Posterior cingulate gyrus (tissue), 11 donors: ENCODE measurements at places on chromosomes 1 and 21.

DNA sequence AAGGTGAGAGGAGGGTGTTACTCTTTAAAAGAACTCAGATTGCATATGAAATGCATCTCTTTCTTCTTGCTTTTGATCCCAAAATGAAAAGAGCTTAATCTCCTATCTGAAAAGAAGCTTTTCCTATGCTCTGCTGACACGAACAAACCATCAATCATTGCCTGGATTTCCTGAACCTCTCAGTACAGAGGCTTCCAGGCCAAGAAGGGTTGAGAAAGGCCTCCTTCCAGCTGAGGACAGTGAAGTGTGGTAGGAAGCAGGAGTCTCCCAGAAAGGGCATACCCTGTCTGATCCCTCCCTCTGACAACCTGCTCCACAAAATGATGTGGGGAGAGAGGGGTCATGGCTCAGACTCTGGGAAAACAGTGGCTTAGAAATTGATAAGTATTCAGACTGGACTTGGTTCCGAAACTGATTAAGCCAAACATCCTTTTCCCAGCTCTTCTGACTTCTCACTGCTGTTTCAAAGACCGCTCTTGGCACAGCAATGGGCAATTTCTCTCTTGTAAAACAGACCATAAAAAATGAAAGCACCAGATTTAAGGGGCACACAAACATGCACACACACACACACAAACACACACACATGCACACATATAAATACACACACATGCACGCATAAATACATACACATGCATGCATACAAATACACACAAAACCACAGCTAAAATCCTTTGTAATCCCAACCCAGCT lies 310.3 kb downstream of the SIPA1L2 start:
- no peak for DNase-seq

DNA sequence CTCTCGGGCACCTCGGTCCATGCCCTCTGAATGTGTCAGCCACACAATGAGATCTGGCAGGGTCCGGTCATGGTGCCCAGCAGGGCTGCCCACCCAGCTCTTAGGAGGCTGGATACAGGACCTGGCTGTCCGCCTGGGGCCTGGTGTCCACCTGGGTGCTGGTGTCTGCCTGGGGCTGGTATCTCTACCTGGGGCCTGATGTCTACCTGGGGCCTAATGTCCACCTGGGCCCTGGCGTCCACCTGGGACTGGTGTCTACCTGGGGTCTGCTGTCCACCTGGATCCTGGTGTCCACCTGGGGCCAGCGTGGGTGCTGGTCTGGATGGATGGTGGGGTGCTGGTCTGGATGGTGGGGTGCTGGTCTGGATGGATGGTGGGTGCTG lies 45.1 kb upstream of the ACTRT2 start:
- DNase-seq = no peak

DNA sequence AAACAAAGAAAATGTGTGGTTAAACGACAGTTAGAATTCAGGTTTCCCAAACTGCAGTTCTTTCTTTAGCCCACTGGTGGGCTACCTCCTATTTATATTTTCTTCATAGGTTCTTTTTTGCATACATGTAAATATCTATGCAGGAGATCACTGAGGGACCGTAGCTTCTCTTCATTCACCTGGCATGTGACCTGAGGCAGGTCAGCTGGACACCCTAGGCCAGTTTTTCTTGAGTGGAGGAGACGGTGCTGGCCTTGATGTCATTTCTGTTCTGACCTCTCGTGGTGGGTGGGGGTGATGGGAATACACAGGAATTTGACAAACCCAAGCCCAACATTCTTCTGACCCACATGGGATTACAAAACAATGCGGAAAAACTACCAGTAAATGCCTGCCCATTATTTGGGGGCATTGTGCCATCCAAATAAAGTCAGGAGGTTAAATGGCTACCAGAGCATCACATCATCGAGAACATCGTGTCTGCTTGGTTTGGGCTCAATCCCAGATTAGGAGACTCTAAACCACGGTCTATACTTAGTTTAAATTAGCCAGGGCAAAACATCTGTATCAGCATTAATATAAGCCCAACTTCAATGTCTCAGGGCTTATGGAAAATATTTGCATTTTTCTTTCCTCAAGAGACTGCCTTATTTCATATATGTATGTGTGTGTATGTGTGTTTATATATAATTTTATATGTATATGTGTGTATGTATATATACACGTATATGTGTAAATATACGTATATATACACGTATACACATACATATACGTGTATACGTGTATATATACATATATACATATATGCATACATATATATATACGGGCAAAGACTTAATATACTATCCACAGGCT lies 7.4 kb upstream of the IRF2BP2 start:
- DNase-seq = no peak

GRCh38 chr1:200118779-200119505 lies 91.4 kb downstream of the NR5A2 start:
- DNase-seq = no peak

DNA sequence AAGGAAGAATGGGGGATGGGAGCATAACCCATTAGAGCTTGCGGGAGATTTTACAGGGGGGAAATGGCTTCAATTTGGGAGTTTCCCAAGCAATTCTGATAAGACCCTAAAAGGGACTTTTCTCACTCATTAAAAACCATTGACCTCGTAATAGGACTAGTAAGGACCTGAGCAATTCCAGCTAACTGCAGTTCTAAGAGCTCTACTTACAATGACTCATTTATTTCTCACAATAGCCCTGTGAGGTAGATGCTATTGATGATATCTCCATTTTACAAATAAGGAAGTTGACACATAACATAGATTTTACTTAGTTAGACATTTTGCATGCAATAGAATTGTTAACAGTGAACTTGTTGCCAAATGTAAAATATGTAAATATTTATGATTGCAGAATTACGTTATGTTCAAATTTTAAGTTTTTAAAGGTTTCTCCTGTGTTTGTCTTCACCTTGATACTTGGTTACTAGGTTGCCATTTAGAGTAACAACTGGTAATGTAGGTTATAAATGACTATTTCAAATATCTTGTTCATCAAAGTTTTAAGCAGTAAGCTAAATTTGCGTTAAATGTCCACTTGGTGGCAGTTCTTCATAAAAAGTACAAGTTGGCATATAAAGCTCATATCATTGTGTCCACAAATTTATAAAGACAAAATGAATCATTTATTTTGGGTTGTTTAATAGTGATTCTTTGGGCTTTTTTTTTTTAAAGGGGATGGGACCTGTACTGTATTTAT lies 182.0 kb downstream of the PLA2G4A start:
- DNase-seq = no peak
